ENCODE measurements at places on chromosomes 5 and 9.

GRCh38 chr5:41808294-41808693, 61.9 kb downstream of the OXCT1 start:
- DNase-seq: no peak

GRCh38 chr9:132939169-132939568, 5.2 kb downstream of the TSC1 start:
- DNase-seq: no peak

DNA sequence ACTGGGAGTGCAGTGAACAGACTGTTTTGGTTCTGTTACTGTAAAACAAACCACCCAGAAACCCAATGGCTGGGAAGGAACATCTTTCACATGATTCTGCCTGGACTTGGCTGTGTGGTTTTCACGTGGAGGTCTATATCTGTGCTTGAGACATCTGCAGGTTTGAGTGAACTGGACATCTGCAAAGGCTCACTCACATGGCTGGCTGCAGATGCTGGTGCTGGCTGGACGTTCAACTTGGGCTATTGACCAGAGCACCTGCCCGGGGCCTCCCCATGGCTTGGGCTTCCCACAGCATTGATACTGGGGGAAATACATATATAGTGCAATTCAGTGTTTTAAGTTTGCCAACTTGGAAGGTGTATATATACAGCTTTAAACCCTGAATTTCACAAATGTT, 6.8 kb downstream of the CTSL start:
- no peak for DNase-seq

GRCh38 chr5:141663506-141663905, 12.3 kb upstream of the FCHSD1 start:
- DNase-seq: no peak

GRCh38 chr5:88092958-88093605, 175.6 kb downstream of the TMEM161B start:
- no peak for DNase-seq

GRCh38 chr5:66129144-66129543, 15.0 kb upstream of the SREK1 start:
- DNase-seq: no peak

DNA sequence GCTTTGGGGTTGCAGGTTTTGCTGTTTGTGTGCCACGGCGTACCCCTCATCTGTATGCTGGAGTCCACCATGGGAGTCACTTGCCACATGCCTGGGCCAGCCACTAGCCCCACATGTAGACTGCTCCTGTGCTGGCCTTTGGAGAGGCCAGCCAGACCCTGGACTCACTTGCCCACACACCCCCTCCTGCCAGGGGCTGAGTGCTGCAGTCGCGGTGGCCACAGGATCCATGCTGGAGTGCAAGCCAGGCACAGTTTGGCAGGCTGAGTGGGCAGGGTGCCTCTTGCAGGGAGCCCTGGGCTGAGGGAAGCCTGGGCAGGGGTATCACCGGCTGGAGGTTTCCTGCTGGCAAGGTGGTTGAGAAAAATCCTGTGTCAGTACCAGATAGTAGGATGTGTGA, 25.6 kb upstream of the GCNT1 start:
- no peak for DNase-seq

- no peak for DNase-seq
Measured at GRCh38 chr5:12277504-12278192, 373.4 kb upstream of the CTNND2 start.

DNA sequence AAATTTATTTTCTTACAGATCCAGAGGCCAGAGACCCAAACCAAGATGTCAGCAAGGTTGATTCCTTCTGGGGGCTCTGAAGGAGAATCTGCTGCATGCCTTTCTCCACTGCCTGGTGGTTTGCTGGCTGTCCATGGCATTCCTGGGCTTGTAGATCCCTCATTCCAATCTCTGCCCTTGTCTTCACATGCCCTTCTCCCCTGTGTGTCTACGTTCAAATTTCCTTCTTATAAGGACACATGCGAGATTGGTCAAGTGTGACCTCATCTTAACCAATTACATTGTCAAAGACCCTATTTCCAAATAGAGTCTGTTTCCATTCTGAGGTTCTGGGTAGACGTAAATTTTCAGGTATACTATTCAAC, 84.5 kb upstream of the RAI14 start:
- DNase-seq: no peak

DNA sequence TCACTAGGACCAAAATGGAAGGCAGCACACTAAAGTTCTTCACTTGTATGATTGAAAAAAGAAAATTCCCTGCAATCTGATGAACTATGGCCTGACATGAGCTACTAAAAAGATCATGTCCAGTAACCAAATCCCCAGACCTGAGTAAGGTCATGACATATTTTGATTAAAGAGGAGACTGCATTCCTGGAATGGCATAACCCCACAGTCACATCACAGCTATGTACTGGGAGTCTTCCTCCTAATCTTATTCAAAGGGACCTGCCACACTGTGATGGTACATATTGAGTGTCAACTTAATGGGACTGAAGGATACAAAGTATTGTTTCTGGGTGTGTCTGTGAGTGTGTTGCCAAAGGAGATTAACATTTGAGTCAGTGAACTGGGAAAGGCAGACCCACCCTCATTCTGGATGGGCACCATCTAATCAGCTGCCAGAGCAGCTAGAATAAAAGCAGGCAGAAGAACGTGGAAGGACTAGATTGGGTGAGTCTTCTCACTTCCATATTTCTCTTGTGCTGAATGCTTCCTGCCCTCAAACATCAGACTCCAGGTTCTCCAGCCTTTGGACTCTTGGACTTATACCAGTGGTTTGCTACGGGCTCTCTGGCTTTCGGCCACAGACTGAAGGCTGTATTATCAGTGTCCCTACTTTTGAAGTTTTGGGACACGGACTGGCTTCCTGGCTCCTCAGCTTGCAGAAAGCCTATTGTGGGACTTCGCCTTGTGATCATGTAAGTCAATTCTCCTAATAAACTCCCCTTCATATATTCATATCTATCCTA, 345.0 kb downstream of the TMEM38B start:
- DNase-seq: no peak

- no peak for DNase-seq
Measured at GRCh38 chr5:170579601-170580000, 75.8 kb downstream of the KCNIP1 start.

DNA sequence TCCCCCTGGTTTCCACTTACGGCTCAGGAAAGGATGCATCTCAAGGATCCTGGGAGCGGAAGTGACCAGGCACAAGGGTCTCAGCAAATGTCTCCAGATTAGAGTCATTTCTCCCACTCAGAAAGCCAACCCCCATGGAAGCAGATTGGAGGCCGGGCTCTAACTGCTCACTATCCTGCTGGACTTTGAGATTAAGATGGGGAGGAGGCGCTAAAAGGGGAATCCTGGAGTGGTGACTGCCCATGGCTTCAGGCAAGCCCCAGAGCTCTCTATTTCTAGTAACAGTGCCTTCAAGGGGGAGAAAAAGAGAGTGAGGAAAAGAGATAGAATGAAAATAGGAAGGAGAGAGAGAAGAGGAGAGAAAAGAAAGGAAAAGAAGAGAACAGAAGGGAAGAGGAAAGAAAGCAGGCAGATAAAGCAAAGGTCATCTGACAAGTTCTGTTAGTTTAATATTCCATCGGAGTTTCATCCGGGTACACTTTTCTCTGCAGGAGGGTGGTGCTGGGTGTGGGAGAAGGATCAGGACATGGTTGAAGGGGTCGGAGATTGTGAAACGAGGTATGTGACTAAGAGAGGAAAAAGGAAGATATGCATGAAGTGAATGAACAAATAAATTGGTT, at the start of gene AGXT2:
Gene AGXT2 (minus strand): TSS at position 165 of the 620 bp plus-strand sequence. CDS start 57 bp downstream, at position 108.
- no peak for DNase-seq

- DNase-seq: no peak
Measured at GRCh38 chr9:135882011-135882410, 25.3 kb downstream of the CAMSAP1 start.

DNA sequence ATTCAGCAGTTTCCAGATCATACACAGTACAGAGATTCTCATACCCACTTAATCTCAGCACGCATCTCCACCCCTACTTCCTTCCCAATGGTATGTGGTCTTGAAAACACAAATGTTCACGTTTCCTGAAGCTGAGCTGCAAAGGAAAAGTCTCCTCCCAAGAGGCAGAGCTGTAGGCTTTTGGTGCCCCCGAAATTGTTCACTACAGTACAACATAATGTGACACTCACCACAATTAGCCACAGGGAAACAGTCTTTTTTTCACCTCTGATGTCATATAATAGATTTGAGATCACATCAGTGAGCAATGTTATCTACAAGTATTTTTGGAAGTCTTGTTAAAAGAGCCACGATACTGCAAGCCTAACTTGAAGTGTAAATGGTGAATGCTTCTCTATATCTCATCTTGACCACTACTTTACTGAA, 40.2 kb downstream of the NFIB start:
- DNase-seq: no peak

Data from stimulated activated CD4-positive, alpha-beta T cell treated with anti-CD3 and anti-CD28 coated beads, Interleukin-1b, Interleukin-23, amount 100 ng/mL, for 1 hour (primary cell).